Stimulated activated CD8-positive, alpha-beta memory T cell treated with anti-CD3 and anti-CD28 coated beads, Interleukin-4, amount 100 ng/mL, for 4 hours (primary cell): ENCODE measurements at places on chromosomes 2 and 18.

DNA sequence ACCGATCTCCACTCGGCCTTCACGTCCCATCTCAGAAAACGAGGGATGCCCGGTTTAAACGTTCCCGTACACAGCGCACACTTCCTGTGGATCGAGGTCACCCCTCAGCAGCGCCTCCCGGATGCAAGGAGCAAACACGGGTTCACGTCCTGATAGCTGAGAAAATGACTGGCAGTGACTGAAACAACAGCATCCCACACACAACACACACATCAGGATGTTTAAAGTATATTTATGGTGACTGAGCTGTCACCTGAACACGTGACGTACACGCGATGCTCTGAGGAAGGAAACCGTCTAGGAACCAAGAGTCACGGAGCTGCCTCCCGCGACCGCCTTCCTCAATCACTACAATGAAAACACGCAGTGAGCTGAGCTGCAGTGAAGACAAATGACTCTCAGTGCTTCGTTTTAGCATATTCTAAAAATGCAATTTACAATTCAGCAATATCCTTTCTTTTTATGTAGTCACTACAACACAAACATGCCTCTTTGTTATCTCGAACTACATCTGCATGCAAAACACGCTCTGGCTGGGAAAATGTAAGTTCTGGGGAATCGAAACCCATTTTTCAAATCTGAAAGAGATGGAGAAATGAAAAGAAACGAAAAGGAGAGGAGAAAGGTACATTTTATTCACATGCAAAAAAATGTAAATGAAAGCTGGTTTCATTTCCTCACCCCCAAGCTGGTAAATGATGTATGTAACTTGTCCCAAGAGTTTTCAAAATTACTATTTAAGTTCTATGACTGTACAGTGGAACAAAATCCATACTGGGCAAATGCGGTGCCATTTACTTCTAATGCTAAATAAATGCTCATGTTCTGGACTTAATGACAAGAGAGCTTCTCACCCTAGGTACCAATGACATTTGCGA, 19.8 kb downstream of the HDAC4 start:
- DNase-seq, result peak; percentile 45

GRCh38 chr18:32530947-32531651, 60.4 kb upstream of the GAREM1 start:
- DNase-seq, result no peak

DNA sequence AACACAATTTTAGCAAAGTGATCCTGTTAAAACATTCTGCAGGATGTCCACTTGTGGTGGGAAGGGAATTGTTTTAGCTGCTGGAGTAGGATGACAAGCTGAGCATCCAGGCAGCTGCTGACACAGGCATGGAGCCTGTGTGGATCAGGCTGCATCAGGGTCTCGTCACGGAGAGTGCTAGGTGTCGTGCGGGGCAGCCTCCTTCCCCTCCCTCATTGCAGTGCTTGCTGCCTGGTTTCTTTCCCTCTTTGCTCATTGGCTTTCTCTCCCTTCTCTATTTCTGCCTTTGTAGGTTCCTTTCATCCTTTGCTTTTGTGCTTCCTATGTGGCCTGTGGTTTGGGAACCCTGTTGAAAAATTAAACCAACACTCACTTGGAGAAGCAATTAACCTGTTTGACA, 172.9 kb downstream of the TPGS2 start:
- DNase-seq, result no peak

- DNase-seq, result no peak
Measured at GRCh38 chr2:140998017-140998416, 1132.8 kb downstream of the LRP1B start.

- peak; percentile 22 for DNase-seq
Measured at GRCh38 chr2:105749583-105750400, 5.1 kb downstream of the NCK2 start.

DNA sequence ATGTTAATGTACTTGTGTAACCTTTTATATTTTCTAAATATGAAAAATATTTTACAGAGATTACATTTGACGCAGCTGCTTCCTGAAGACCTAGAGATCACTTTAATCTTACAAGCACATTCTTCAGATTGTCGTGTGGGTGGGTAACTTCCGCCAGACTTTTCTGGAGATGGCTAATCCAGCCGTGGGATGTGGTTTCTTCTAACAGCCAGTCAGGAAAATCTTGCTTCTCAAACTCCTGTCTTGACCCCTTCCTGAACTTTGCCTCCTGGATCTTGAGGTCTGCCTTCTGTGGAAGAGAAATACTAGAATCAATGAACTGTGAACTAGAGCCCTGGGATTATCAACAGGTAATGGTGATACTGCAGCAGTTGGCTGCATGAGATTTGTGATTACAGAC, 401.6 kb upstream of the TNP1 start:
- no peak for DNase-seq

DNA sequence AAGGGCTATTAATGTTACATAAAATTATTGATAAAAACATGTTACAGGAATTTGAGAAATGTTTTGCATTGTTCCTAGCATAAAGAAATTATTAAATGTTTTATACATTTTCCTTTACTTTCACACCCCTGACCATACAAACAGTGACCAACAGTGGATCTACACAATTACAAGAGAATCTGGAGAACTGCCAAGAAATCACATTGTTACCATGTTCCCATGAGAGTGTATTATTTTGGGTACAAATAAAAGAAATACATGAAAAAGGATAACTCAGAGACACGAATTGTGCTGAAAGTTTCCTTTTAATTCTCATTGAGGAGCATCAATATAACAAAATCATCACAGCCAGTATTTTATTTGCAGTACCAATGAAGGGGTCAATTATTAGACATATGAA, 150.1 kb downstream of the WDPCP start:
- DNase-seq, result no peak

DNA sequence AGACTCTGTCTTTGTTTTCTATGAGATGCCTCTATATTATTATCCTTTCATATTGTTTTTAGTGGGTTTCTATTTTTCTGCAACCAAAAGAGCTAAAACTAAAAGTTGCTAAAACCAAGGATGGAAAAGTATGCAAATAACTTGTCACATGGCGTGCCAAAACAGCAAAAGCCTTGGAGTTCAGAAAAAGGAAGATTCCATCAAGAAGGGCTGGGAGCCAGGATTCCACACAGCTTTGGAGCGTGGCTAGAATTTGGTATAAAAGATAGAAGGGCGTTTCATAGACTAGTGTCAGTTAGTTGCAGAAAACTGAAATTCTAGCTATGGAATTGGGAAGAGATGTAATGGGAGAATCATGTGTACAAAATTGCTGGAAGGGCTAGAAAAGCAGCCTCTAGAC, 4.1 kb downstream of the SCYGR1 start:
- DNase-seq, result no peak

DNA sequence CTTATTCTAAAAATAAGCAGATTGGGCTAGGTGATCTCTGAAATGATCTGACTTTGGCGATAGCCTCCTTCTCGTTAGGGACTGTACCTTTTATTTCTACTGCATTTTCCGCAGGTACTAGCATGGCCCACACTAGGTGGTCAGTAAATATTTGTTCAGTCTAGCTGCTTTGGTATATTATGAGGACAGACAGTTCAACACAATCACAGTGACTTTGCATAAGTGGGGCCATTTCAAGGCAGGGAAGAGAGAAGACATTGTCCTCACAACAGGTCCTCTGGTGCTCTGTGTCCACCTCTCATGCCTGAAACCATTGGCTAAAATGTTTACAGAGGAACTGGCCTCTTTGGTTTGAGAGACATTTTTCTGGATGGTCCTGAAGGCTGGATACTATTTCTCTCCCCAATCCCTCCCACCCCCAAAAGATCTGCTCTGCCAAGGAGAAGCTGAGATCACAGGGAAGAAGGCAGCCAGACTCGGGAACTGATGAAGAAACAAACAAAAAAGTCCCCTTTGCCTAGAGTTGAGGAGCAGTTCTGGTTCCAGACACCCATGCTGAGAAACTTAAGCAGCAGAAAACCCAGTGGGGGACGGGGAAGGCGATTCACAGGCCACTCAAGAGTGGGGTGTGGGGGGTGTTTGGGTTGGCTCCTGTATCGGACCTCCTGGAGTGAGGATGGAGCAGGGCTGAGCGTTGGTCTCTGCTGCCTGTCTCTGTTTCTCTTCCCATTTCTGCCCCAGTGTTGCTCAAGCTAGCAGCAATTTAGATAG, 2.9 kb upstream of the TNP1 start:
- no peak for DNase-seq

GRCh38 chr2:173962583-173963110, 2.5 kb downstream of the SP3 start:
- DNase-seq, result no peak

DNA sequence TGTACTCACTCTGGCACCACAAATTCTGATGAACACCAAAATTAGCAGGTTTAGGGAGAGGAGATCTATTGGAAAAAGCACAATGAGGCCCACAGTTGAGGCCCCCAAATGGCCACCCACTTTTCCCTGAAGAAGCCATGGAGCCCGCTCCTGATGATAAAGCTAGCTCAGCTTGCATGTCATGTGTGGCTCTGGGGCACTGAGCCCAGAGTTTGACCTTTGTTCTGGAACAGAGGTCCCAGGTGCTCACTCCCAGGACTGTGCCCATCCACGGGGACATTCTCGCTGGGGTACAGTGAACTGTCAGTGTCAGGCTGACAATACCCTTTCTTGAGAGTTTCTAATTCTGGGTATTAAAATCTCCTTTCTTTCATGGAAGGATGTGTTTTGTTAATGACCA, 36.2 kb downstream of the XDH start:
- no peak for DNase-seq

DNA sequence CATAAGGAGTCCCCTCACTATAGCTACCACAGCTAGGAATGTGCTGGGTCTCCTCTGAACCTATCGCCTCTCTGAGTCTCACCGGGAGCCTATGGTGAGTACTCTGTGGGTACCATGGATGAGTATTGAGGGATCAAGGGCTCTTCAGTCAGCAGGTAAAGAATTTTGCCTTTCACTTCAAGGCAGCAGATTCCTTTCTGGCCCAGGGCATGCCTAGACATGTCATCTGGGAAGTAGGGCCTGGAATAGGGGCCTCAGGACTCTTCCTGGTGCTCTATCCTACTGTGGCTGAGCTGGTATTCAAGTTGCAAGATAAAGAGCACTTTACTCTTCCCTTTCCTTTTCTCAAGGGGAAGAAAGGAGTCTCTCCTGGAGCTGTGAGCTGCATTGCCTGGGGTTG, 85.6 kb upstream of the LHCGR start:
- no peak for DNase-seq

GRCh38 chr2:27710640-27711430, 47.1 kb downstream of the SLC4A1AP start:
- DNase-seq, result no peak

DNA sequence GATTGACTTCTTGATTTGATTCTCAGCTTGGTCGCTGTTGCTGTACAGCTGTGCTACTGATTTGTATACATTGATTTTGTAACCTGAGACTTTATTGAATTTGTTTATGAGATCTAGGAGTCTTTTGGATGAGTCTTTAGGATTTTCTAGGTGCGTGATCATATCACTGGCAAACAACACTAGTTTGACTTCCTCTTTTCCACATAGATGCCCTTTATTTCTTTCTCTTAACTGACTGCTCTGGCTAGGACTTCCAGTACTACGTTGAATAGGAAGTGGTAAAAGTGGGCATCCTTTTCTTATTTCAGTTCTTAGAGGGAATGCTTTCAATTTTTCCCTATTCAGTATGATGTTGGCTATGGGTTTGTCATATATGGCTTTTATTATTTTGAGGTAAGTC, 101.3 kb downstream of the OSBPL1A start:
- no peak for DNase-seq

DNA sequence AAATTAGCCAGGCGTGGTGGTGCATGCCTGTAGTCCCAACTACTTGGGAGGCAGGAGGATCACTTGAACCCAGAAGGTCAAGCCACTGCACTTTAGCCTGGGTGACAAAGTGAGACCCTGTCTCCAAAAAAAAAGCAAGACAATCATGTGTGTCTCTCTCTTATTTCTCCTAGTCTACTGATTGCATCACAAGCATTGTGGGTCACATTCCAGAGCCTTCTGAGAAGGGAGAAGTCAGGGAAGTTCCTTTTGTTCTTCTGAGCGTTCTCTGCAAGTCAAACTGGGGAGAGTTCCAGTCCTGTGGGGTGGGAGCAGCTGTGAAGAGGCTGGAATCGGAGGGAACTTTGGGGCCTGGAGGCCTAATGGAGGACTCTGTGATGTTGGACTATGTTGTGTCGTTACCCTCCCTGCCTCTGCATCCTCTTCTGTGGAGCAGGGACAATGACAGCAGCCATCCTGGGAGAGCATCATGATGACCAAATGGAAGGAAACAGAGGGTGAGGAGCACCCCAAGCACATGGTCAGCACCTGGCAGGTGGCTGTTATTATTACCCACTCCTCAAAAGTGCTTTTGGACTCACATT, 115.4 kb downstream of the MRO start:
- DNase-seq, result no peak

DNA sequence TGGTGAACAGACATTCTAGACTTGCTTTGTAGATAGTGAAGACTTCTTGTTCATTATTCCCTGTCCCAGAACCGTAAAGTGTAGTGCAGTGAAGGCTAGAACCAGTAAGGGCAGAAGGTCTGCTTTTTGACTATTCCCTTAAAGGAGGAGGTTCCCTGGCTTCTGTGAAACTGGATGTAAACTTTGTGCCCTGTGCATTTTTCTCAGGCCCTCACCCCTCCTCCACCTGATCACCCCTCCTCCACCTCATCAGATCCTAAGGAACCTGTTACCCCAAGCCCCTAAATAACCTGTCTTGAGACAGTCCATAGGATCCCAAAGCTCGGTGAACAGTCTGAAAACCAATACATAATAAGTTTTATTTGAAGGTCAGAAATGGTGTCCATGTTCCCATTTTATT, 33.7 kb downstream of the SFT2D3 start:
- no peak for DNase-seq
